ENCODE measurements at places on chromosomes 3 and 15. TPM values are rescaled to one million over a fixed set of nuclear protein-coding genes. Genes with fewer than 3 reads are reported as not detected.
A peak's percentile ranks its signal among the peaks of the same experiment; 100 is the strongest.

The VILL gene
- 15.5 TPM for total RNA-seq

GRCh38 chr3:71857956-71858355, 73.0 kb upstream of the PROK2 start:
- H3K36me3 ChIP-seq = no peaks in the 10 kb centered on the region
- H3K4me1 ChIP-seq = peaks cover 12% of the 10 kb centered on the region
- no peak overlapping the region for H3K27ac ChIP-seq
- no peak for DNase-seq
- H3K27me3 ChIP-seq = no peaks in the 10 kb centered on the region
- no peak overlapping the region for H3K4me3 ChIP-seq

DNA sequence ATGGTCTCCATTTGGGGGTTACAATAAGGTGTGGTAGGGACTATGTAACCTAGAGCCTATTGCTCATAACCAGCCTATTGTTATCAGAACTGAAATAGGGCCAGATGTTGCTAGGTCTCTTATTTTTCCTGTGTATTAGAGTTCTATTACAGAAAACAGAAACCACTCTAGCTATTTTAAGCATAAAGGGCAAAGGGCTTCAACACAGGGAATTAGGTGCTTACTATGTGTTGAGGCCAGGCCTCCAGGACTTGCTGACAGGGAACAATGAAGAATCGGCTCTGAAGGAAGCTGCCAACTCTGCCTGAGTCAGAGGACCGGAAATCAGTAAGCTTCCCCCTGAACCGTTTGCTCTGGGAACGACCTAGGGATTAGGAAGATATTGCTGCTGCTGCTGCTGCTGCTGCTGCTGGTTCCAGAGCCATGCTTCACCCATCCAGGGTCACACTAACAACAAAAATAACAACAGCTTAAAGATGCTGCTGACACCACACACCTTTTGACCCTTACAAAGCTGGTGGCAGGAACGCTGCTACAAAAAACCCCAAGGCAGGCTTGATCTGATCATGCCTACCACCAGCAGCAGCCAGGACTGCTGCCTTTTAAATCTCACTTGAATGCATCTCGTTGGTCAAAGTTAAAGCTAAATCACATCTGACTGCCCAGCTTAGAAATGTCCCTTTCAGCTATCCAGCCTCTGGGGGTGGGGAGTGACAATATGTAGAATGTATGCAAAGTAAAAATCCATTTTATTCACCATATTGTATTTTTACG, 276.9 kb upstream of the IL12A start:
- no peaks in the 10 kb centered on the region for H3K4me1 ChIP-seq
- no peak overlapping the region for H3K27ac ChIP-seq
- no peaks in the 10 kb centered on the region for H3K36me3 ChIP-seq
- H3K4me3 ChIP-seq = no peak overlapping the region
- no peak for DNase-seq

The TFG gene
- 88.0 TPM for total RNA-seq

DNA sequence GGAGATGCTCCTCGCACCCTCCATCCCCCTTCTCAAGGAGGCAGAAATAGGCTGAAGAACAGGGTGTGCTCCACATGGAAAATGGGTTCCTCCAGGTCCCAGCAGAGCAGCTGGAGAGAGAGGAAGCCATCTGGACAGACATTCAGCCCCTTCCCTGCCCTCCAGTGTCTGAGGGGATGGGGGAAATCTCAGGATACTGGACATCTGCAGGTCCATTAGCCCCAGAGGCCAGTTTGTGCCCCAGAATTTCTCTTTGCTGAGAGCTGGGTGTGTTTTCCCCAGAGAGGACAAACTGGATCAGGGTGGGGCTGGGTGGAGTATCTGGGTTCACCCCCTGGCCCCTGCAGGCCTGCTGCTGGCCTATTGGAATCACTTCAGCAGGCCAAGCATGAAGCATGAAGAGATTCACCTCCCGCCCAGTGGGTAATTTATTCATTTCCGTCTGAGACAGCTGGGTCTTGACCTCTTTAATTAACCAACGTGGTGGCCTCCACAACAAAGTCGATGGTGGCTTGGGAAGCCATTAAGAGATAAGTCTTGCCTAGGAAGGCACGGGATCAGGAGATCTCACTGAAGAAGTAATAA, 4.6 kb downstream of the FAM3D start:
- no peak overlapping the region for H3K27ac ChIP-seq
- DNase-seq = peak; percentile 11
- H3K4me1 ChIP-seq = no peaks in the 10 kb centered on the region

The BCHE gene
- total RNA-seq = 4.8 TPM

All from suprapubic skin (tissue), 4 donors.